ENCODE measurements at places on chromosomes 5 and 9.
A peak's percentile ranks its signal among the peaks of the same experiment; 100 is the strongest.

DNA sequence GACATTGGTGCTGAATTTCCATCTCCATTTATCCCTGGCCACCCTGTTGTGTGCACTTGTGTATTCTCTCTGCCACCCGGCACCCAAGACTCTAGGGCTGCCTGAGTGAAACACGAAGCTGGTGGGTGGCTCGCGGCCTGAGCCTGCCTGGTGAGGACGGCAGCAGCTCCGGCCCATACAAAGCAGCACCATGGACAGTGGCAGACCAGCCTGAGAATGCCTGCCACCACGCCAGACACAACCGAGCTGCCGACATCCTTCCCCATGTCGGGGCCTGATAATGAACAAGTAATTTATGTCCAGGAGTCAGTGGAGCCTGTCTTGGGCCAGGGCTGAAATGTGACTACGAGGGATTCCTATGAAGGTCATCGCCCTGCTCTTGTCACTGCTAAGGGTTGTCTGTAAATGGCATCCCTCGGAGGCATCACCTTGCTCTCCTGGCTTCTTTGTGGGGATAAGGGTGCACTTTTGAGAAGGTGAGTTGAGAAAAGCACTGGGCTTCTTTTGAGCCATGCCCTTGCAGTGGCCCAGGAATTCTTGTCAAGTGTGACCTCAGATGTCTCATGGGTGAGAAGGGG, 175.7 kb downstream of the MELK start:
- DNase-seq, result peak; percentile 45

DNA sequence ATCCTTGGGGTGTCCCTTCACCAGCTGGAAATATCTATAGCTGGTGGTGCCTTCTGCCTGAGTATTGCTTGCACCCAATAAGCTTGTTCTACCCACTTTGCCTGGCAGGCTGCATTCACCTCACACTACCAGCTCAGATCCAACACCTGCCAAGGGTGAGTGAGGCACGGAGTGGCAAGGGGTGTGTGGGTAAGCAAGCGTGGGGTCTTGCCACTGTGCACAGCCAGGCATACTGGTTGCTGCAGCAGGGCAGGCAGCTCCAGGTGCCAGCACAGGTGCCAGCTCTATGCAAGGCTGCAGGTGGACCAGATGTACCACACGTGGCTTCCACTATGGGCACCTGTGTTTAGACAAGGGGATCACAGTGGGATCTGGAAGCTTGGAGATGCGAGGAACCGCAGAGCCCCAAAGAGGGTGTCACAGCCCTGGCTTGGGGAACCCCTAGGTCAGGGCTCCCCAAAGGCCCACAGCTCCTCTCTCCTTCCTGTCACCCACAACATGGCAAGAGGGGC, 167.7 kb upstream of the MRPS30 start:
- DNase-seq, result no peak

DNA sequence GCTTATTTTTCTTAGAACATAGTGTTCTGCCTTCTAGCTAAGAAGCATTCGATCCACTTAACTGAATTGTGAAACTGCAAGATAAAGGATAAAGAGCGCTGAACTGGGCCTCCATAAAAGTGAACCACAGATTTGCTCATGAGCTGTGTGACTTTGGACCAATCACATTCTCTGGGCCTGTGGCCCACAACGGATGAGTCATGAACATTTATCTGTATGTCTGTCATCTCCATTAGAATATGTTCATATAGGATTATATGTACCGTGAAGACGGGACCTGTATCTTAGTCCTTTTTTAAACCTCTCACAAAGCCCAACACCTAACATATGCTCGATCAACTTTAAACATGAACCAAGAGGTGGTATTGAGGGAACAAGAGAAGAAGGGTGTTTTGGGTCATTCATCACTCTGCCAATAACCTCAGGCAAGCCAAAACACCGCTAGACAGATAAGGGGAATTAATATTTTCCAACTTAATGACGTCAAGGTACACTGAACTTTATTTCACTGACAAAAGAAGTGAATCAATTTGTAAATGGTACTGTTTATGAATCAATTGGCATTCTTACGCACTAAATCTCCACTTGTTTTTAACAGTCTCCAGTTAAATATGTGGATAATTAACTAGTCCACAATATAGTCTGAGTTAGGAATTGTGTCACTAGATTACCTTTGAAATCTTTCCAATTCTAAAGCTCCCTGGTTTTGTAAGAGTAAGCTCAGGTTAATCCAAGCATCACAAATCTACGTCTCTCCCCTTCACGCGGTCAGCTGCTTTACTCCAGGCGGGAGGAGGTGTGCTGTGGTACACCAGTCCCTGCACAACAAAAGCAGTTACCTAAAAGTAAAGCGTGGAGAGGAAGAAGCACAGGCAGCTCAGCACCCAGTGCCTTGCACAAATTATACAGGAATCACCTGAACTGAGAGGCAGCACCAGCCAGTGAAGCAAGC, 1.6 kb downstream of the TMEM245 start:
- DNase-seq, result peak; percentile 71

DNA sequence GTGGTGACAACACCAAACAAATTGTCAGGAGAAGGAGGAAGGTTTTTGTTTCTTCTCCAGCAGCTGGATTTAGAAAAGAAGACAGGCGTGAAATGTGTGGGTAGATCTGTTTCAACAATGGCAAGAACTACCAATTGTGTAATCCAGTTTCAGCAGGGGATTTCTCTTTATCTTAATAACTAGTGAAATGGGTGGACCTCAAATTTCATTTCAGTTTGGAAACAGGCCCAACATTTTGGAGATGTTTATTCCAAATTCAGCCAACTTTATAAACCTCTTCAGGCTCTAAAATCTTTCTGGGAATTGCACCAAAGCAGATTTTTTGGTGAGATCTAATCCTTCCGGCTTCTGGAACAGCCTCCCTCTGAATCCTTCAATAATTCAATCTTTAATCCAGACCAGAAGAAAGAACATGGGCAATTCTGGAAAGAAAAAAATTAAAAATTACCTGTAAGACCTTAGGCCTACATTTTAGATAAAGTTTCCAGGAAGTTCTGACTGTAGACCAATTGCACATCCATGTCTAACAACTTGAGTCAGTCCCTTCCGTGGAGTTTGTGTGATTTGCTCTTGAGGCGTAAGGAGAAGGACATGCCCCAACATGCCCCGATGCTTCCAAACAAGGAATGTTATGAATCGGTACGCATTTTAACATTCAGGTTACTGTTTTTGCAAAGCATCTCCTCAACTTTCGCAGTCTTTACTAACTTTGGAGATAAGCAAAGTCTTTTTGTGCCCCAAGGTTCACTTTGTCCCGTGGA, 423.6 kb downstream of the IRX1 start:
- no peak for DNase-seq

DNA sequence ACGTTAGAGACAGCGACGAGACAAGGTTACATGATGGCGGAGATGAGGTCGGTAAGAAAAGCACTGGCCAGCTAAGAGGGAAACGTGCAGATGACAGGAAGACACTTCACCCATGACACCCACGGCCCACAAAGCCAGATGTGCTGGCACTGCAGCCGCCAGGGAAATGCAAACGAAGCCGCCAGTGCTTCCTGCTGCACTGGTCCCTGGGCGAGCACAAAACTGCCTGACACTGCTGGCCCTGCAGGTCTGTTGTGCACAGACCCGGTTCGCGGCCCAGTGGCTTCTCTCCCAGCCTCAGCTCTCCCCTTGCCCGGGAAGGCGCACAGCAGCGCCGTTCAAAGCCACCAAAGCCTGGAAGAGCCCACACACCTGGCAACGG, 20.3 kb downstream of the QSOX2 start:
- no peak for DNase-seq

DNA sequence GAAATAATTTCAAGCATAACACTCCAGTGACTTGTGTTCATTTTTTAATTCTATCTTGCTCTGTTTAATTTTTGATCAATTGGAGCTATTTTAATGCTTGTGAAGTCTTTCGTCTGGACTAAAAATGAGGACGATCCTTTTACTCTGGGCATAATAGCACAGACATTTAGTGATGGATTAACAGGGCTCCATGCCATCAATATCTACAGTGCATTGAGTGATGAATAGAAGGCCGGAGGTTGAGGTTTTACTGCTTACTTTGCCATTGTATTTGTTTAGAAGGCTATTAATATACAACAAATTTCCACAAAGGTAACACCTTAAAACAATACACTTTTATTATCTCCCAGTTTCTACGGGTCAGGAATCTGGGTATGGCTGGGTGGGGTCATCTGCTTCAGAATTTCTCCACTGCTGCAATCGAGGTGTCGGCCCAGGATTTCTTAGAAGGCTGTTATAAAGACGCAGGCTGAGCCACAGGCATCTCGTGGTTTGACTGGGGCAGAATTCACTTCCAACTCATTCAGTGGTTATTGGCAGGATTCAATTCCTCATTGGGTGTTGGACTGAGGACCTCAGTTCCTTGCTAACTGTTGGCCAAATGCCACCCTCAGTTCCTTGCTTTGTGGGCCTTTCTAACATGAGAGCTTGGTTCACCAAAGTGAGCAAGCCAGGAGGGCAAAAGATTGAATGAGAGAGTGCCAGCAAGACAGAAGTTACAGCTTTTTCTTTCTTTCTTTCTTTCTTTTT, 265.4 kb upstream of the VLDLR start:
- DNase-seq, result peak; percentile 32

- DNase-seq, result peak; percentile 58
These were observed 54.3 kb downstream of the EHMT1 start for GRCh38 chr9:137672907-137673791.

DNA sequence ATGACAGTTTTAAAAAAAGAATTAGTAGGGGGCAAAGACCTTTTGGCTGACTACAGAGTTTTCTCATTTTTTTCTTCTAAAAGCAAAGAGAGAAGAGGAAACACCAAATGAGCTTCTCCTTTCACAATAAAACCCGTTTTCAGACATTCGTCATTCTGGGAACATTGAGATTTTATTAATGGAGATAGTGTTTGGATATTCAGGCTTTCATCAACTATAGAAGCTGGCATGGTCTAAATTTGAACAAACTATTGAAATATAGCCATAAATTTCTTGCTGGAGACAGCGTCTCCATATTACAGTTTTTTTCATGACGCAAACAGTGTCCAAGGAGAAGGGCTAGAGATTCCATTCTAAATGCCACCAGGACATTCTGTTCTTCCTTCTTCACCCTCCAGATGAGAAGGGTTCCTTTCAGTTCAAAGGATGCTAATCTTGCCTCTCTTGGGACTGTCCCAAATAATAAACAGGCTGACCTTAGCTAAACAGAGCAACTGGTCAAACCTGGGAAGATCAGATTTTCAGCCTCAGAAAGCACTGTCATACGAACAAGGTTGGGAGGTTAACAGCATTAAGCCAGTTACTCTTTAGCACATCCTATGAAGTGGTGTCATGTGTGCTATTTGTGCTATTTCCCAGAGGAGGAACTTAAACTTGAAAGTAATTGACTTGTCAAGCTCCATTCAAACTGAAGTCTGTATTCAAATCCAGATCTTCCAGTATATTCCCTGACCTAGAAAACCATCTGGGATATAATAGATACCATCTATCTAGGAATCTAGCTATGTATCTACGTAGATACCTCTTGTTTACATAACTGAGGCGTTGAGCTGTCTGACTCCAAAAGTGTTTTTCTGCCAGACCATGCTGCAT, 125.6 kb downstream of the LPAR1 start:
- no peak for DNase-seq

- peak; percentile 24 for DNase-seq
These were observed 19.4 kb downstream of the PLPPR1 start for GRCh38 chr9:101047848-101048397.

DNA sequence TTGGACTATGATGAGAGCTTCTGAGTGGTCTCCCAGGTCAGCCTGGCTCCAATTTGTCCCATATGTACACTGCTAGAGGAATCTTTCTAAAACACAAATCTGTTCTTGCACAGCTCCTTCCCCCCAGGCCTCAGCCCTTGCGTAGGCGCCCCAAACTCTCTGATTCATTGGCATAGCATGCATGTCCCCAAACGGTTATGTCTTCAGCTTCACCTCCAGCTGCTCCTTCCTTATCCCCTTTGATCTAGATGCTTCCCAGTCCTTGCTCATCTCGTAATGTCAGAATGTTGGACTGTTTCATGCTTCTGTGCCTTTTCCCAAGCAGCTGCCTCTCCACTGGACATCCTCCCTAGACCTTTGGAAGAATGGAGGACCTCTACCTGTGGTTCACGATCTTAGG, 60.1 kb upstream of the BASP1 start:
- DNase-seq, result peak; percentile 81

GRCh38 chr5:104412649-104413240, 850.2 kb upstream of the NUDT12 start:
- peak; percentile 14 for DNase-seq

DNA sequence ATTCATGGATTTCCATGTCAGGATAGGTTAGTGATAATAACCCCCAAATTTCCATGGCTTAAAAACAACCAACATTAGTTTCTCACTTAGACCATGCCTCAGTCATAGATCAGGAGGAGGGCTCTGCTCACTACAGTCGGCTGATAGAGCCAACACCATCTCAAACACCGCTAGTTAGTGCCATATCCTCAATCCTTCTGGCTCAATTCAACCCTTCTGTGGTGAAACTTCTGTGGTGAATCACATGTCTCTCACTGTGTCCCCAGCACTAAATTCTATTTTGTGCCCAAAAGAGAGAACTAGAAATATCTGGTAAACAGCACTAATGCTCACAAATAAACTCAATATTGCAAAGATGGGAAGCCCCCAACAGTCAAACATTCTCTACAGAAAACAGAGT, 21.1 kb downstream of the ECPAS start:
- no peak for DNase-seq

DNA sequence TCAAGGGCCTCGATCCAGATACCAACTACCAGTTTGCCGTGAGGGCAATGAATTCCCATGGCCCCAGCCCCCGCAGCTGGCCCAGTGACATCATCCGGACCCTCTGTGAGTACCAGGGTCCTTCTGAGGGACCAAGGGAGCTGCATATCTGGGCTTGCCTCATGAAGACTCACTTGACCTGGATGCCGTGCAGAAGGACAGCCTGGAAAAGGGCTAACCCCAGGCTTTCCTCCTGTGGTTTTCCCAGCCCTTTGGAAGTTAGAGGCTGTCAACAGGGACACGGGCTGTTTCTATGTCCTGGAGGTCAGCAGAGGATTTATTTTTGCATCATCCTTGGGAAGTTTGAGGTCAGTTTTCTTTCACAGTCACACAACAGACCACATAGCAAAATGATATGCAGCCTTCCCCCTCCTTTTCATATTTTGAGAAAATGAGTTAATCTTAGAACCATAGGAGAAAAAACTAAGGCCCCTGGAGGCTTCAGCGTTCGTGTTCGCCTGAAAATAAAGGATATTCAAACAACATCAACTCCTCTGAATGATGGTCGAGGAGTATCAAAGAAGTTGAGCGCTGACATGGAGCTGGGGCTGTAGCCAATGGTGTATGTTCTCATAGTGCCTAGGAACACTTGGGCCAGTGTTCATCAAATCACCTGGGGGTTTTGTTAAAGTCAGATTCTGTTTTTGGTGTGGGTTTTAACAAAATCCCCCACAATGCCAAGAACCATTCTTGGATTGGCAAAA, 112.2 kb downstream of the EGFLAM start:
- DNase-seq, result peak; percentile 8

DNA sequence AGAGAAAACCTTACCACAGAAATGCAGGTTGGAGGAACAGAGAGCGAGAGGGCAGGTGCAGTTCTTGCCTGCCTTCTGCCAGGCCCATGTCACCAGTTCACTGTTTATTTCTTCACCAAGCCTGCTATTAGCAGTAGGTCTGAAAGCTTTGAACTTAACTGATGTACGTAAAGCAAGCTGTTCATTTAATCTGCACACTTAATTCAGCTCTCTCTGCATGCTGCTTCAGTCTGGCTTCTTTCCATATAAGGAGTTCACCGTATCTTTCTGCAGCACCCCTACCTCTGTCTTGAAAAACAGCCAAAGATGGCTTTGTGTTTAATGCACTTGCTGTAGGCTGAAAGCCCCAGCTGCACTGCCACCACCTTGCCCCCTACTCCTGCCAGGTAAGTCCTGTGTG, 205.1 kb downstream of the RAB3C start:
- DNase-seq, result no peak

GRCh38 chr5:132830436-132831094, at the start of gene SHROOM1:
TSS of gene SHROOM1 (minus strand) at chr5:132830647. CDS start at chr5:132826140, 4,507 bp downstream.
- DNase-seq, result peak; percentile 78
